ENCODE measurements at places on chromosomes 4 and X.

DNA sequence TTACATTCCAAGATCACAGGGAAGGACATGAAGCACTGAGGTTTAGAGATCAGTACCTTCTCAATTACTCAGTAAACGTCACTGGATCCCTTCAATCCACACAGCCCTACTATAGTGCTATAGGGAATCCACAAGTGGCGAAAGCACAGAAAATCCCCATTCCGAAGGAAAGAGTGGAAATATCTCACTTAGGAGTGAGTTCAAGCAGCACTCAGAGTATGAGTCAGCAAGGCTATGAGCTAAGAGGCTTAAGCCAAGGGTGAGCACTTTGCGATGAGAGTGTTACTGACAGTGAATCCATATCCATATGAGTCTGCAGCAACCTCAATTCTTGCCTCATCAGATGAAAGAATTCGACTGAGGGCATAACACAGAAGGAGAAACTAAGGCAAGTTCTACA, 165.1 kb downstream of the VSIG4 start:
- DNase-seq = no peak

DNA sequence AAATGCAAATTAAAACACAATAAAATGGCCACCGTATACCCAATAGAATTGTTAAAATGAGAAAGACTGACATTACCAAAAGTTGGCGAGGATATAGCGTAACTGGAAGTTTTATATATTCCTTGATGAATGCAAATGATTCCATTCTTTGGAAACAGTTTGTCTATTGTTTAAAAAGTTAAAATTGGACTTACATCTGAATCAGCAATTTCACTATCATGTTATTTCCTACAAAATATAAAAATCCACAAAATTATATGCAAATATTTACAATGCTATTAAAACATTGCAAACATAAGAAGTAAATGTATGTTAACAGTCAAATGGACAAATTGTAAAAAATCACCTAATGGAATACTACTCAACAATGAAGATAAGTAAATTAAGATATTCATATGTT, 852.2 kb upstream of the NDST4 start:
- no peak for DNase-seq

DNA sequence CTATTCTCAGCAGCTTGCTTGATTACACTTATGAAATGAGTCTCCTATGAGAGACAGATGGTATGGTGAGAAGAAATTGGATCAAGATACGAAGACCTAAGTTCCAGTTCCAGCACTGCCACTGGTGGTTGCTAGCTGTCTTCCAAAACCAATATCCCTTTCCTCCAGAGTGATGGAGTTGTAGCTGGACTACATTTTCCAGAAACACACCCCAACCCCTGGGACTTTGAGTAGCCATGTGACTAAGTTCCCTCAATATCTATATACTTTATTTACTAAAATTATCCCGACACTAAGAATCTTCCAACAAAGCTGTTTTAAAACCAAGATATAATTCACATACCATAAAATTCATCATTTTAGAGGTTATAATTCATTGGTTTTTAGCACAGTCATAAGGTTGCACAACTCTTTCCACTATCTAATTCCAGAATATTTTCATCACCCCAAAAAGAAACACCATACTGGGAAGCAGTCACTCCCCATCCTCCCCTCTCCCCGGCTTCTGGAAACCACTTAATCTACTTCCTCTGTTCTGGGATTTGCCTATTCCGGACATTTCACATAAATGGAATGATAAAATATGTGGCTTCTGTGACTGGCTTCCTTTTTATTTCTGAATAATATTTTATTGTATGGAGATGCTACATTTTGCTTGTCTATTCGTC, 118.0 kb downstream of the MANBA start:
- DNase-seq = no peak

DNA sequence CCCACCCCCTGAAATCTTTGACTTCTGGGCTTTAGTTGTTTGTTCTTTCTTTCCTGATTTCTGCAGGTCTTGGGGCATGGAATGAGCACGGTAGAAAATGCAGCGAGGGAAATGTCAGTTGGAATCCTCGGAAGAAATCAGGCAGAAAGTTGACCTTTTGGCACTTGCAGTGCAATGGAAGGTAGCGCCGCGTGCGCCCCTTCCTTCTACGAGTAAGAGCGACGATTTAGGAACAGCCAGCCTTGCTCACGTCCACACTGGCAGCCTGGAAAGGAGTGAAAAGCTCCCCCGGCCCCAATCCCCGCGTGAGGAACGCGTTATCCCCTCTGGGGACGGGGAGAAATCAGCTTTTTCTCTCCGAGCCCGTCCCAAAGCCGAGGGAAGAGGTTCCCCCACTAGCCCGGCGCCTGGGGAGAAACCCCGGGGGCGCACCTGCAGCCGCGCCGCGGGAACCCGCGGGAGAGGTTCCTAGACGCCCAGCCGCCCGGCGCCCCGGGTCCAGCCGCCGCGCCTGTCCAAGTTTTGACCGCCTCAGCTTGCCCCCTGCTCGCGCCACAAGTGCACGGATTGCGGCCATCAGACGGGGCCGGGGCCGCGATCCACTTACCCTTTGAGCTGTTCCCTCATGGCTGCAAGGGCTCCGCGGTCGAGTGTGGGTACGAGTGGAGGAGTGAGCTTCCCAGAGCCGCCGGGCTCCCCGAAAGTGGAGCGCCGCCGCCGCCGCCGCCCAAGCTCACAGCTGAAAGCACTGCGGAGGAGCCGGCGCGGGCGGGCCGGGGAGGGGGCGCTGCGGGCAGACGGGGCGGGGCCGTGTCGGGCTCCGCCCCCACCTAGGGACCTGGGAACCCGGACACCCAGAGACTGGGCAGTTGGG, 194.6 kb upstream of the FTHL17 start:
- DNase-seq = no peak

GRCh38 chr4:163638909-163639308, 144.4 kb downstream of the TMA16 start:
- no peak for DNase-seq

- no peak for DNase-seq
These were observed 75.8 kb downstream of the NUDT11 start for GRCh38 chrX:51420610-51421009.

- no peak for DNase-seq
These were observed 25.5 kb downstream of the GPRASP3 start for GRCh38 chrX:102745857-102746584.

- no peak for DNase-seq
These were observed 182.0 kb downstream of the TENT5D start for GRCh38 chrX:80602036-80602860.

- DNase-seq = no peak
These were observed 6.0 kb downstream of the PALLD start for GRCh38 chr4:168502861-168503260.

DNA sequence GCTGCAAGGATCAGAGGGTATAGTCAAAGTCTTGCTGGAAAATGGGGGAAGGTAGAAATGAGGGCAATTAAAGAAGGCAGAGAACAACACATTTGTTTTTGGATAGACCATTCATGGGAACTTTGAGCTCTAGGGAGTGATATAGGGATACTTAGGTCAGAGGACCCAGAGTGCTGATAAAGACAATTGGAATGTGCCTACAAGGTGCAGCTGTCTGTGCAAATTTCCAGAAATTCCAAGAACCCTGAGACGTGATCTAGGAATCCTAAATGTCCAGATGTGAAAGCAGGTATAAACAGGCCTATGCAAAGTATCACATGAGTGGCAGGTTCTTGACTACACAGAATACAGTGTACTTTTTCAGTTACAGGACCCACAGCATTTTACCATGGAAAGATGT, 24.2 kb downstream of the FNIP2 start:
- no peak for DNase-seq

- DNase-seq = no peak
These were observed 979.1 kb downstream of the TECRL start for GRCh38 chr4:63430105-63430504.

- peak; percentile 4 for DNase-seq
These were observed 57.6 kb downstream of the PROM1 start for GRCh38 chr4:16026160-16026761.

DNA sequence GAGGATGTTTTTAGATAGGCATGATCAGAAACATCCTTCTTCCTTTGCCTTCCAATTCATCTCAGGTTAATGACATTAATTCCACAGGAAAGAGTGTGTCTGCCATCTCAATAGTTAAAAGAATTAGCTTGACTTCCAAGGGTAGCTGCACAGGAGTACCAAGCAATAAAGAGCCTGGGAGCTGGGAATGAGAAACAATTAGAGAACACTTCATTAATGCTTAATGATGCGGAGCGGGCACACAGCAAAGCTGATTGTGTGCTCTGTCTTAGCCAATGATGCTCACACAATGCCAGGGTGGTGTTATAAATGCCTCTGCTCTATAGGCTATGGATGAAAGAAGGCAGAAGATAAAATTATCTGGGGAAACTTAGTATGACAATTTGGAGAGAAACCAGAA, 1052.5 kb upstream of the LCORL start:
- DNase-seq = no peak

GRCh38 chr4:98611677-98612317, 46.6 kb downstream of the TSPAN5 start:
- no peak for DNase-seq

DNA sequence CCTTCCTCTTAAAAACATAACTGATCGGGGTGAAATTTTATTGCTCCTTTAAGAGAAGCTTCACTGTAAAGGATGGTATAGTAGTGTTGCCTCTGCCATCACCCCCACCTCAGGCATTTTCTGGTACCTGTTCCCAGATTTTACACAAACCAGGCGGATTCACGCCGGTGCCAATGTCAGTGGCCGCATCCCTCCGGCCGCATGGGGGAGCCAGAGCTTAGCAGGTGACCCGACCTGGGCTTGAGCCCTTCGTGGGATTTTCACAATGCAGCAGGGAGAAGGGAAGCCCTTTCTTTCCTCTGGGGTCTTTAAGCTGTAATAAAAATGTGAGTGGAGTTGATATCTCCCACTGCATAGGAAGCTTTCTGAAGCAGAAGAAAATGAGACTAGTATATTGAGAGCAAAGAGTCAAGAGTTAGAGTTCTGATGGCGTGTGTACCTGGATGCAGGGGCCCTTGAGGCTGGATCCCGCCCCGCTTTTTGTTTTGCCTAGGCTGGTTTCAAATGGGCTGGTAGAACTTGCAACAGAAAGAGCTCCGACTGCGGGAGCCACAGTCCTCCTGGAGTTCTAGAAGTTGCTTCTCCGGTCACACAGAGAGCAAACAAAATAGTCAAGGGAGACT, 59.4 kb downstream of the POLR2B start:
- DNase-seq = peak; percentile 2

DNA sequence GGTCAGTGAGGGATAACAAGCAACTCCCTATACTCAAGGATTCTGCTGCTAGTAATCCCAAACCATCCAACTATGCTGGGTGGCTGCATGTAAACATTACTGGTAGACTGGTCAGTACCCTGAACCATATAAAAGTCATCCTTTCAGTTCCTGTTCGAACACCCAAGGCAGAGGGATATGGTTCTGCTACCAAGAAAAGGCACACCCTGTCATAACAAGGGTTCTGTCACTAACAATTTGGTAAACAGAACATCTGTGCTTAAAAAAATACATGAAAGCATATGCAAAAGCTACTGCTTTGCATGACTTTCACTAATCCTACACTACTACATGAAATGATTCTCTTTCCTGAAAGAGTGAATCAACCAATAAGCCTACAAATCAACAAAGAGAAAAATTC, 76.8 kb upstream of the MCF2 start:
- no peak for DNase-seq

DNA sequence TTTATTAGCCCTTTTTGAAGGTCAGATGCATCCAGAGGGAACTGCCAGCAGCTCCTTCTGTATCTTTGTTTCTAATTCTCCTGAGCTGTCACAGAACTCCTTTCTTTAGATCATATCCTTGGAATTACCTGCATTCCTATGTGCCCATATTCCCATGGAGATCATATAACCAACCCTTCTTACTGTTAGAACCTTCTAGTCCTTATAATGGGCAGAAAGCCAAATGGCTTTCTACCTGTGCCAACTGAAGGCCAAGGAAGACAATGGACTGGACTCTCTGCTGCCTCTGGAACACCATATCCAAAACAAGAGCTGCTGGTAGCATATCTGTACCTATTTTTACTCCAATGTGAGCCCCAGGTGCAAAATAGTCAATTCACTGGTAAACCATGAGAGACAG, 60.7 kb downstream of the TBC1D9 start:
- DNase-seq = no peak

DNA sequence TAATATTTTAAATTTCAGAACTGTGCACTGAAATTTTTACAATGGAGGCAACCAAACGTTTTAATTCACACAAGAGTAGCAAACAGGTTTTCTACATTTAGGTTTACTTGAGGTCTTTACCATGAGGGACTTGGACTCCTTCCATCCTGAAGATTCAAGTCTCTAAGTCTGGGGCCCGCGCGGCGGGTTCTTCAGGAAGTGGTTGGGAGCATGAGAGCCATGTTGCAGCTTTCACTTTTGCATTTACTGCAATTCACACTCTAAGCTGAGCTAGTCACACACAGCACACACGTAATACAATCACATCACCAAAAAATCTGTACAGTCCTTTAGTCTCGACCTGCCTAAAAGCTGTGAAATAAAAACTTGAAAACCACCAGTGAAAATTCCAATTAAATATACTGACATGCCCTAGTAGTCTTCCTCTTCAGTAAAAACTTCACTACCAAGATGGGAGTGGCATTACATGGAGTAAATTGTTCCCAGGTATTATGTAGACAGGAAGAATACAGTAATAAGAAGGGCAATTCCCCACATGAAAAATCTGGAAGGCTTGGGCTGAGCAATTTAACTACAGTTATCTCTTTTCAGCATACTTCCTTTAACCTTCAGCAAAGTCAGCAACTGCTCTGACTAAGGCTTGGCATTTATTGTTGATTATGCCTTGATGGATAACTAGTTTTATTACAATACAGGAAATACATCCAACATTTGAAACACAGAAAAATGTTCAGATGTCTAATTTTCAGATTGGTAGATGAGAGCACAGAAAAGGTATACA, 571.1 kb upstream of the DIPK2B start:
- no peak for DNase-seq

DNA sequence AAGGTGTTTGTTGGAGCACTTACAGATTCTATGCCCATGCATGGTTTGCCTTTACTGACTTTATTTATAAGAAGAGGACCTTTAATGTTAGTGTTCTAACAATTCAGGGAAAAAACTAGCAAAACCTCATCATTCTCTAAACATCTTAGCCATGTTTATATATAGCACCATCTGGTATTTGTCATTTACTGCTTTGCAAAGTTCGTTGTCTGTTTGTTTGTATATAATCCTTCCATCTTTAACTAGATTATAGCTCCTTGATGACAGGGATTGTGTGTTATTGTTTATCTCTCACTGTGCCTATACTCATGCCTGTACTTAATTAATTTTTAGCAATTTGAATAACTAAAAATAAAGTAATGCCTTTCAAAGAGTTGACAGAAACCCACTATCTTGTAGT, 170.6 kb upstream of the PACRGL start:
- no peak for DNase-seq

DNA sequence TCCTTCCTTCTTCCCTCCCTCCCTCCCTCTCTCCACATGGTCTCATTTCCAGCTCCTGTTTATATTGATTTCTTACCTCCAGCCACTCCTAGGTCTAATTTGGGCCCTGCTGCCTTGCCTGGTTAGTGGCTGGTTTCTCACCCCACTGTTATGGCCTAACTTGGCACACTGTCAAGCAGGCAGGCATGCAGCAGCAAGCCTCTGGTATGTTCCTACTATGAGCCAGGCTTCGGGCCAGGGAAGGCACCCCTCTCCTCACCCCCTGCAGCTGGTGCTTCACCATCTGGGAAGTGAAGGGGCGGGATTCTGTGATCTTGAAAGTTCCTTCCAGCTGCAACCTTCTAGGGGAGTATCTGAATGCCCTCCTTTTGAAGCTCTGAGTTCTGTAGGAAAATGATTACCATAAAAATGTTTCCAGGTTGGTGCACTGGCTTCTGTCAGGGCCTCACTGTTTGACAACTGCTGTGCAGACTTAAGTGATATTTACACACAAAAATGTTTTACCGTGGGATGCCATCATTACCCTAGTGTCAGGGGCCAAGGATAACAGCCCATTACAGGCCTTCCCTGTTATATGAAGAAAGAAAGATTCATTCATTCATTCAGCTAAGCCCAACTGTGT, 10.1 kb upstream of the VMA21 start:
- DNase-seq = no peak
